MM.1S (cell line): ENCODE measurements at places on chromosomes 7 and 10.

DNA sequence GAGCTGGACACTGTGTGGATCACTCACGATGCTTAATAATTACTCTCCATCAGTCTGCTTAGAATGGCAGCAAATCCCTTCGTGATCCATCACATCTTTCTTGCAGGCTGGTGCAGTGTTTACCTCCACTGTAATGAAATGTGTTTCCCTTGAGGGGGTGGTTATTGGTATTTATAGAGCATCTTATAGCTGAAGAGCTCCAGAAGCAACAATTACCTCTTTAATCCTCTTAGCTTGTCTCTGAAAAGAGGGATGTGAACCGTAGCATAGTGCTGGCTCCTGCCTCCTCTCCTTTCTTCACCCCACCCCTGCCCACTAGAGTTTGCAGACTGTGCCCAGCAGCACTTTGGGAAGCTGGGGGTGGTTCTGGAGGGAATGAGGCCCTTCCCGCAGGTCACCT, 132.6 kb downstream of the CAMK1D start:
- DNase-seq = no peak

DNA sequence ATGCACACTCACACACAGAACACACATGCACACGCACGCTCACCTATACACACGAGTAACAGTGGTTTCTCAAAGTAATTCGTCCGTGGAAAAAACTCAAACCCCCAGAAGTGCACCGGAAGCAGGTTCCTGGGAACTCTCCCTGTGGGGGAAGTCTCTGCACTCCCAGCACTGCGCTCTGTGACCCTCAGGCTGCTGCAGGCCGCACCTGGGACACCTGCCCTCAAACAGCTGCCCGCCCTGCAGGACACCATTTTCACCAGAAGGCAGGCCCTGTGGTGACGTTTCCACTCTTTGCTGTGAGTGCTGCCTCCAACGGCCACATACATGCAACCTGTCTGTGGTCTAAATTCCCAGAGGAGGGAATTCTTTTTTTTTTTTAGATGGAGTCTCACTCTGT, 21.3 kb downstream of the YKT6 start:
- DNase-seq = no peak

DNA sequence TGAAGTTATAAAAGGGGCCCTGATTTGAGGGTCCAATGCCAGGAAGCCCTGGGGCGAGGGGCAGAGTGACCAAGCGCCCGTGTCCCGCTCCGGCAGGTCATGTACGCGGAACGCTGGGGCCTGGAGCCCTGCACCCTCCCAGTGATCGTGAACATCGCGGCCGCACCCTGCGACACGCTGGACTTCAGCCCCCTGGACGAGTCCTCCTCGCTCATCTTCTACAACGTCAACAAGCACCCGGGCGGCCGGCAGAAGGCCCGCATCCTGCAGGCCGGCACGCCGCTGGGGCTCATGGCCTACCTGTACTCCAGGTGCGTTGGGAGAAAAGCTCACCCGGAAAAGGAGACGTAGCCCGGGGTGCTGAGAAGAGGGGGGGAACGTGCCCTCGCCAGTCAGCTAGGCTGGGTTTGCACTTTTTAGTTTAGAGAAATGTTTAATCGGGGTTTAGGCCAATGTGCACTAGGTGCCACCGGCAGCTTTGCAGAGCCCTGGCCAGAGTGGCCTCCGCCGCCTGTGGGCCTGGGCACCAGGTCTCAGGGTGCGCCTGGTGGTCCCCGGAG, 22.9 kb upstream of the UTF1 start:
- no peak for DNase-seq

DNA sequence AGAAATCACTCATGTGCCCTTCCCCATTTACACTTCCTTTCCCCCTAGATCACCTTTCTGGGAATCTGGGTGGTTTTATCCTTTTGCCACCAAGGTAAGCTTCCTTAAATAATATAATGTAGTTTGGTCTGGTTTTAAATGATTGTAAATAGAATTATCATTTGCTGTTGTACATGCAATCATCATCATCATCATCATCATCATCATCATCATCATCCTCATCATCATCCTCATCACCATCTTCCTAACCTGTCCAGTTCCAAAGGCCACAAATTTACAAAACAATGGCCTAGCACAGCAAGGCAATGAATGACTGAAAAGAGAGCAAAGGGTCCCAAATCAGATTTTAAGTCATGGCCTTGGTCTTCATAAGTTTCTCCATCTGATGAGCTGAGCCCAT, 329.7 kb downstream of the PLXNA4 start:
- DNase-seq = no peak

GRCh38 chr10:126243306-126243705, 145.0 kb downstream of the ADAM12 start:
- no peak for DNase-seq

DNA sequence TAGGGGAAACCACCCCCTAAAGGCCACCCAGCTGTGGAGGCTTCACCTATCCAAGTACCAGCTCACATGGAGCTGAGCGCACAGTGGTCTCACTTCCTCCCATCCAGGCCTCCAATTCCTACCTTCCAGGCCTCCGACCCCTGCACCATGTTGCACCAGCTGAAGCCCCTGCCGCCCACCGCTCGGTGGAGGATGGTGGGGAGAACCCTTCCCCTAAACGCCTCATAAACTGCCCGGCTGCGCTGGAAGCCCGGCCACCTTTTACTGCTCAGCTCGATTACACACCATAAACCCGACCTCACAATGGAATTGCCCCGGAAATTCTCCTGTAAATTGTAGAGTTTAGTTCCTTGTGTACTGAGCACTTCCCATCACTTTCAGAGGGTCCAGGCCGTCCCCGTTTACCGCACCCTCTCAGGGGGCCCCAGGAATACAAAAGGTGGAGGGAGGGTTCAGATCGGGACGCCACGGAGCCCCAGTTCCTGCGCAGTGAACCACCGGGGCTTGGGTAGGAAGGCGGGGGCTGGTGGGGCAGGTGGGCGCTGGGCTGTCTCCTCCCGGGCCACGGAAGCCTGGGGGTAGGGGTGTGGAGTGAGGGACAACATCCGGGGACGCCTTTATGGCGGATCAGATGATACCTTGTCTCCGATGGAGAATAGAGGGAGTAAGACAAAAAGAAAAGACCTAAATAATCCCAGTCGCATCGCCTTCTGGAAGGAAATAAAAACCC, 1.4 kb upstream of the HOXA7 start:
- DNase-seq = no peak

DNA sequence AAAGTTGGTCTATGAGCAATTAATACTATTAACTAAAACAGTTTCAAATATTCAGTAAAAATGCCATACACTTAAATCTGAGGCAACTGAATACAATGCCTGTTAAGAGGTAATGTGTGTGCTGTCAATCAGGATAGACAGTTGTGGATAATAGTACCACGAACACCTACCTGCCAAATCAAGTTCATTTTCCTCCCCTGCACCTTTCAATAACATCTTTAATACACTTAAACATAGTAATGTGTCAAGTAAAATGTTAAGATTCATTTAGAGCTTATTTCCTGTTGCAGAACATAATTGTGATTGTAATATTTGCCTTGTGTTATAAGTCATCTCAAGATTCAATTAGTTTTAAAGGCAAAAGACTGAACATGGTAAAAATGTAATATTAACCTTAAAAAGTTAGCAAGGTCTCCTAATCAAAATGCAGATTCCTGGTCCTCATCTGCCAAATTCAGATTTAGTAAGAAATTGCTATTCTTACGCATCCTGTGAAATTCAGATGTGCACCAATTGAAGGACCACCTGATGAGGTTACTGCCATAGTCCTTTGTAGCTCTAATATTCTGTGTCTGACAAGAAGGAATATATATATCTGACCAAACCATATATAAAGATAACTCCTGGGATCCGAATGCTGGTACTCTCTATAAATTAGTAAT, 37.1 kb downstream of the COL1A2 start:
- no peak for DNase-seq

DNA sequence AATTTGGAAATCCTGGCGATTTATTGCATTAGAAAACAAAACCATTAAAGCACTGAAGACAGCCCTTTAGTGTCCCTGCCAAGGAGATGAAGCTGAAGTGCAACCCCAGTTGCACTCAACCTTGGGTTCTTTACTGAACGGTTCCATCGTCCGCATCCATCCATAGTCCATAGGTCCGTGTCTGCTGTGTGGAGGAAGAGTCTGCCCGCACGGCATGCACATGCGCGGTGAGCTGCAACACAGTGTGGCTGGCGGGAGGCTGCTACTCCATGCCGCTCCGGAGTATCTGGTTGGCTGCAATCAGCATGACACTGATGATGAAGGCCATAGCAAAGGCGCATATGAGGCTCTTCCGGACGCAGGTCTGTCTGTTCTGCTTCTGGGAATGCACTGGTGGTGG, 624.6 kb downstream of the CALN1 start:
- DNase-seq = no peak
